ENCODE measurements at places on chromosomes 11 and 22. TPM values are rescaled to one million over a fixed set of nuclear protein-coding genes. Genes with fewer than 3 reads are reported as not detected.

Gene UPK3A
- not detected for total RNA-seq

Gene IGSF9B
- total RNA-seq: under 0.01 TPM

Gene CLMP
- 9.7 TPM for total RNA-seq

Gene SLC22A6
- not detected for total RNA-seq

Gene P2RX6
- 0.13 TPM for total RNA-seq

Gene PLET1
- not detected for total RNA-seq

Gene SORL1
- total RNA-seq: 11.3 TPM

- no peak for DNase-seq
Observed at GRCh38 chr11:117647872-117648271, 149.1 kb downstream of the DSCAML1 start.

- no peak for DNase-seq
Observed at GRCh38 chr11:45262900-45263299, 23.2 kb downstream of the SYT13 start.

DNA sequence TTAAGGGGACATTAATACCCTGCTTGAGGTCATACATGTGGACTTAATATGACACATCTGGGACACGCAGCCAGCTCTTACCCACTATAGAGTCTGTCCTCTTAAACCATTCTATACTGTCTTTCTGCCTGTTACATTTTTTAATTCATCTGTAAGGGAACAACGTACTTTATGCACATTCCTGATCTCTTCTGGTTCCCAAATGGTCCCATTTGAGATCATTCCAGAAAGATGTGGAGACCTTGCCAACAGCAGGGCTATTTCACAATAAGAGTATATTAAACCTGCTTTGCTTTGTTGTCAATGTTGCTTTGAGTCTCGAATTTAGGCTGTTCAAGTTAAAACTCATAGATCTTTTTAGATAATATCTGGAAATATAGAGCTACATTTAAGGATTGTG, 332.2 kb upstream of the RAG2 start:
- DNase-seq: no peak

GRCh38 chr11:2529173-2529572, 84.4 kb downstream of the KCNQ1 start:
- DNase-seq: no peak

DNA sequence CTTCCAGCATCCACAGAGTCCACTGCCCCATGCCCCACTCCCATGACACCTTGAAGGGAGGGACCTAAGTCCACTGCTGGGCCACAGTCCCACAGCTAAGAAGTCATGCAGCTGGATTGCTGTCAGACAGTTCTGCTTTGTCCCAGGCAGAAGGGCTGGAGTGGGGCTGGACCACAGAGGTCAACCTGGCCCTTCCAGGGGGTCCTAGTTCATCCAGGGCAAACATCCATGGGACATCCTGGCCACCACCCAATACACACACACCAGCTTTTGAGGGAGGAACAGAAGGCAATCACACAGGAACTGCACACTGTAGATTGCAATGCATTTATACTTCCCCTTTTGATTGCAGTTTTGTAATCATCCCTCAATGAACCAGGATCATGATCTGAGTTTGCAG, 11.3 kb upstream of the APOL4 start:
- no peak for DNase-seq

DNA sequence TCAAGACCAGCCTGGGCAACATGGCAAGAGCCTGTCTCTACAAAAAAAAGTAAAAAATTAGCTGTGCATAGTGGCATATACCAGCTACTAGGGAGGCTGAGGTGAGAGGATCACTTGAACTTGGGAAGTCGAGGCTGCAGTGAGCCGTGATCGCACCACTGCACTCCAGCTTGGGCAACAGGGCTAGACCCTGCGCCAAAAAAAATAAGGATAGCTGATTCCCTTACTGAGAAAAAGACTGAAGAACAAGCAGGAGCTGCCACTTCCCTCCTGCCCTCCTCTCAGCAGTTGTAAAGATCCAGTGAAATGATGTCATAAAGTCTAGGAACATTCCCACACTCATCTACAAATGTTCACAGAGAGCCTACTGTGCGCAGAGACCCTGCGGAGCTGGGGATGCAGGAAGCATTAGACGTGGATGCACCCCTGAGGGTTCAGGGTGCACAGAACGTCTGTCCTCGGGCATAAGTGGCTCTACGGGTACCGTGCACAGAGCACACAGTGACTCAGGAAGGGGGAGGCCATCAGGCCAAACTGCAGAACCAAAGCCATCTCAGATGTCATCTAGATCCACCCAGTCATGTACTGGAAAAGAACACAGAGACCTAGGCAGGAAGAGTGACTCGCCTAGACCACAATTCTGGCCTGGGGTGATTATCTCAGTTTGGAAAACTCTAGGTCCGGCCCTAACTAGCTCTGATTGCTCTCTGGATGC, 11.7 kb downstream of the SEC14L2 start:
- peak; percentile 80 for DNase-seq

DNA sequence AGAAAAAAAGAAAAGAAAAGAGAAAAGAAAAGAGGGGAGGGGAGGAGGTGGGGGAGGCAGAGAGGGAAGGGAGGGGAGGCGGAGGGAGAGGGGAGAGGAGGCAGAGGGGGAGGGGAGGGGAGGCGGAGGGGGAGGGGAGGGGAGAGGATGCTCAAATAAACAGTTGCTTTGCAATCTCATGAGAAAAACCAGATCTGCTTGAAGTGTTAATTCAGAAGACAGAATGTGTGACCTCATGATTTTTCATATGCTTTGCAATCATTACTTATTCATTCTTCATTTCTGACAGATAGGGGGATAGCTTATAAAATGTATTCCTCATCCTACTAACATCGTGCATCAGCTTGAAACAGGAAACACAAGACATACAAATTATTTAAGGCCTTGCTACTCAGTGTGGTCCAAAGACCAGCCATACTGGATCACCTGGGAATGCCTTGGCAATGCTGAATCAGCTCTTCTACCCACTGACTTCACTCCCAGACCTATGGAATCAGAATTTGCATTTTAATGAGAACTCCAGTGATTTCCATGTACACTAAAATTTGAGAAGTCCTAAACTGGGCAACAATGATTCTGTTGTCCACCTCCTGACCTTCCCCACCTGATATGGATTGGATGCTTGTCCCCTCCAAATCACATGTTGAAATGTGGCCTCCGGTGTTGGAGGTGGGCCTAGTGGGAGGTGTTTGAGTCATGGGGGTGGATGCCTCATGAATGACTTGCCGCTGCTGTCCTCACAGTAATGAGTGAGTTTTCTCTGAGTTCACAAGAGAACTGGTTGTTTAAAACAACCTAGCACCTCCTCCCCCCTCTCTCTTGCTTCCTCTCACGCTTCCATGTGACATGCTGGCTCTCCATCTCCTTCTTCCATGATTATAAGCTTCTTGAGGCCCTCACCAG, 69.2 kb downstream of the CCDC34 start:
- peak; percentile 79 for DNase-seq
